HT-29 (cell line): ENCODE measurements at places on chromosomes 16 and 17. TPM values are rescaled to one million over a fixed set of nuclear protein-coding genes. Genes with fewer than 3 reads are reported as not detected.

CCDC182 gene
- not detected in 2 replicates for total RNA-seq

FXR2 gene
- total RNA-seq: 23.8 and 30.3 TPM in 2 replicates

KCNH6 gene
- total RNA-seq: 0.61 TPM in 1 of 2 replicates, not detected in the other

TMIGD1 gene
- total RNA-seq: not detected in 2 replicates

TBX4 gene
- not detected in 2 replicates for total RNA-seq

SLC16A13 gene
- total RNA-seq: 0.16 and 0.28 TPM in 2 replicates

SLC16A11 gene
- not detected in 2 replicates for total RNA-seq

ITGAD gene
- total RNA-seq: not detected in 2 replicates

ITGA2B gene
- 0.05 TPM in 1 of 2 replicates, not detected in the other for total RNA-seq

SLC13A2 gene
- total RNA-seq: not detected in 2 replicates

TBC1D3E gene
- total RNA-seq: not detected in 2 replicates

MYL4 gene
- not detected in 2 replicates for total RNA-seq

C17orf67 gene
- 0.81 and 1.7 TPM in 2 replicates for total RNA-seq

HSPB9 gene
- not detected in 2 replicates for total RNA-seq

KRT32 gene
- not detected in 2 replicates for total RNA-seq

PPP1R27 gene
- total RNA-seq: 2.4 and 3.0 TPM in 2 replicates

PRR35 gene
- 0.08 TPM in 1 of 2 replicates, not detected in the other for total RNA-seq

KRTAP2-2 gene
- not detected in 2 replicates for total RNA-seq

SLC4A1 gene
- not detected in 2 replicates for total RNA-seq

RAMP2 gene
- not detected in 2 replicates for total RNA-seq

HOXB7 gene
- total RNA-seq: 37.3 and 39.7 TPM in 2 replicates

ALOX15B gene
- total RNA-seq: not detected in 2 replicates

COPZ2 gene
- total RNA-seq: 0.89 and 4.2 TPM in 2 replicates

CYB5D1 gene
- total RNA-seq: 8.4 and 10.7 TPM in 2 replicates
